ENCODE measurements at places on chromosomes 11 and 22.

DNA sequence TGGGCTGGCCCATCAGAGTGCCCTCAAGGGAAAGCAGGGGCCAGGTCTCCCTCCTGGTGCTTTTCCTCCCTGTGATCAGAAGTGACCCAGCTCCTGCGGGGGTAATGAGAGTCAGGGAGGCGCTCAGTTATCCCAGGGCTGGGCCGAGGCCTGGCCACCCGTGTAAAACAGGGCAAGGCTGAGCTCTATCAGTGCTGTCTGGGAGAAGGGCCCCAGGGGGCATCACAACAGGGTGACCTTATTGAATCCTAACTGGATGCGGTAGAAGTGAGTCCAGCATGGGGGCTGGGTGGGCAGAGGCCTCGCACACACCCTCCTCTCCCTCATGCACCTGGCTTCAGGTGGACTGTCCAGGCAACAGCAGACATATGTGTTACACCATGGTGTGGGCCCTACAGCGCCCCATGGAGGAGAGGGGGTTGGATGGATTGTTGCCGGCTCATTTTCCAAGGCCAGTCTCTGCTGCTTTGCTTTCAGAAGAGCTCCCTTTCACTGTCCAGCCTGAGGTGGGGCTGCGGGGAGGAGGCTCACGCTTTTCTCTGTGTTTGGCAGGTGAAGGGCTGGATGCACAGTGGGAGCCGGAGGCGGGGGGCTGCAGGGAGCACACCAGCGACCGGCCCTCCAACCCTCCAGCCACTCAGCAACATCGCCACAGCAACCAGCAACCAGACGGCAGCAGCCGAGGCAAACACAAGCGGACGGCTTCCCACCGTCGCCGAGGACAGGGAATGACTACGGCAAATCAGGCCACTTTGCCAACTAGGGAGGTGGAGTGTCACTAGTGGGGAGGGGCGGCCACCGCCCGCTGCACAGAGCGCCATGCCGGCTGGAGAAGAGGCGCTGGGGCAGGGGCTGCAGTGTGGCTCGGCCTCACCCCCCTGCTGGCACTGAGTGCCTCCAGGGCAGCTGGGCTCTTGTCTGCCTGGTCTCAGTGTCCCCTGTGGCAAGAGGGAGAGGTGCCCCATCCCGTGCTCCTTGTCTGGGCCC lies 24.7 kb downstream of the GNAZ start:
- DNase-seq = no peak

DNA sequence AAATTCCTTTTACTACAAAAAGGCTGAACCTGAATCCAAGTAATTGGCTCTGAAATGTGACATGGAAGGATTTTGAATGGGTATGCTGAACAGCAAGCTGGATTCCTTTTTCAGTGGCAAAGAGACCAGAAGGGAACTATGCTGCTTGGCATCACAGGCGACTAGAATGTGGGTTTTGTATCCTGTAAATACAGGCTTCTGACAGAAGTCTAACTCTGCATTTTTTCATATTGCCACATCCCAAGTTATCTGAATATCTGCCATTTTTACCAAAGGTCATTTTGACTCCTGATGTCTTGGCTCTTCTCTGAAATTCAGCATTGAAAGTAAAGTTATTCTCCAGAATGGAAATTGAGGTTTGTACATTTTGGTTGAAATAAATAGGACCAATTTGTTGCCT lies 145.7 kb downstream of the ARHGAP42 start:
- no peak for DNase-seq

DNA sequence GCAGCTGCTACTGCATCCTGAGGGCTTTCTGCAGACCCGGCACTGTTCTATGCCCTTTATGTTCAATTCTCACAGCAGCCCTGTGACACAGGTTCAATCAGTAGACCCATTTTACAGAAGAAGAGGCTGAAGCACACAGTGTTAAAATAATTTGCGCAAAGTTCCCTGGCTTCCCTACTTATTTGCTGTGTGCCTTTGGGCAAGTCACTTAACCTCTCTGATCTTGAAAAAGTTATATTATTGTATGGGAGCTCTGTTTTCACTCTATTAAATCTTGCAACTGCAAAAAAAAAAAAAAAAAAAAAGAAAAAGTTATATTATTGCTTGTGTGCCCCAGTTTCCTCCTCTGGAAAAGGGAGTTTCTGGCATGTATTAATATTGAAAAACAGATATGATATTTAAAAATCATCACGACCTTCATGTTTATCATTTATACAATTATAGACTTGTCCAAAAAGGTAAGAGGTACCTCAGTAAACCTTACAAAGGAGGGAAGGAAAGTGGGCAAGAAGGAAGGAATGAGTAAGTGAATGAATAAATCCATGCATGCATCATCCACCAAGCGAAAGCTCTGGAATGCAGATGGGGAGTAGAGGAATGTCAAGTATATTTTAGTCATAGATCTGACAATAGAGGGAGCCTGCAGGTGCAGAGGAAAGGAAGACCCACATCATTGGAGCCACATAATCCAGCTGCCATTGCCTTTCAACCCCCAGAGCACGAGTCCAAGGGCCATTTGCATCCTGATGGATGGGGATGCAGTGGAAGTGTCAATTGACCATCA lies 21.2 kb upstream of the ISX start:
- DNase-seq = no peak

GRCh38 chr22:20509344-20510047 lies 2.1 kb downstream of the MED15 start:
- DNase-seq = no peak

DNA sequence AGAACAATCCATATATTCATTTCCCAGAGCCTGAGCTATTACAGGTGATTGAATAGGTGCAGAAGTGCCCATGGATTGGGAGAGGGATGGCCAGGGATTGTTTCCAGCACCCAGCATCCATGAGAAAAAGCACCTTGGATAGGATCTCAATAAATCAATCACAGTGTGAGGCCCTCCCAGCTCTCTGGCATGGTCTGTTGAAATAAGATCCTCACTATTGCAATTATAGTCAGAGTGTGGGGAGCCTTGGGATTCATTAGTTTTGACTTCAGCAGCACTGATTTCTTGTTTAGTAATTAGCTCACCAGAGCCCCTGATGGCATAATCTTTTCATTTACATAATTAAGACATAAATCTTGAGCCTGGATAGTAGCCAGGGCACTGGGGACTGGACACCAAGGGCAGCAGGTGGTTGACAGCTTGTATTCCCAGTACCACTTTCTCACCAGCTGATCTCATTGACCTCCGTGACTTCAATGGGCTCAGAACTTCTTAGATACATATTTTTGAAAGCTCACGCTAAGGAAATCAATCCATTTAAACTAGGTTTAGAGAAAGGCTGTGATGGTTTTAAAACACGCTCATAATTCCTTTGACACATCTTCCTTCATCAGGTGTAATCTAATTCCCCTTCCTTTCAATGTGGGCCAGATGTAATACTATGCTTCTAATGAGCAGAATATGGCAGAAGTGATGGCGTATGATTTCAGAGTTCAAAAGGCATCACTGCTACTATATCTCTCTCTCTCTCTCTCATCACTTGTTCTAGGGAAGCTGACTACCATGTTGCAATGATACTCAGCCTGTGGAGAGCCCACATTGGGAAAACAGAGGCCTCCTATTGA lies 22.1 kb upstream of the DRD2 start:
- no peak for DNase-seq

DNA sequence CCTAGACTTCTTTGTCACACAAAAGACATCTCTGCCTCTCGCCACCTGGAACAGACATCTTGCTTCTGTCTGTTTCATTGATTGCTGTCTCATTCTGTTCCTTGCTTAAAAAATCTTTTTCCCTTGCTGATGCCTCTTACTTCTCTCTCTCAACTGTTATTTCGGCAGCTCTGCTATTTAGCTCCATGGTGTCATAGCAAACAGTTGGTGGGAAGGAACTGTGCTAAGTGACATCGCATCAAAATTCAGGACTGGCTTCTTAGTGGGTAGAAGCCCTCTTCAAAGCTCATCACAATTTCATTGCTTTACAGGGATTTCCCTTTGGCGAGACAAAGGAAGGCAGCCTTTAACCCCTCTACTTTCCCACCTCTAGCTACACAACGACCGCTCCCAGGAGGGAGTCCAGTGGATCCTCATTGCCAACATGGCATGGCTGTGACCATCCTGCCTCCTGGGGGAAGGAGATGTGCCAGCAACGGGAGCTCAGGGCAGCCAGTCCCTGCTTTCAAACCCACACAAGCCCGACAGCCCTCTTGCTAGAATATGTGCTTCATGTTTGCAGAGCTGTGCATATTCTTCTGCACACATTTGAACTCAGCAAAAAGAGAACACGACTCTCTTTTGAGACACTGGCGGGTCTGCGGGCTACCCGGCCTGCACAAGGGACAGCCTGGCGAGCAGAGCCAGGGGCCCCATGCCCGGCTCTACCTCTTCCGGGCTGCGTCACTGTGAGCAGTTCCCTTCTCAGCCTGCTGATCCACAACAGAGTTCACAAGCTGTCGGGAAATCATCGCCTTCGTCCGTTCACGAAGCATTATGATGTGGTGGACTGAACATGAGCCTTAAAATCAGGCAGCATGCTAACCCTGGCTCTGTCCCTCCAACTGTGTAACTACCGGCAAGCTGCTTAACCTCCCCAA lies 51.1 kb upstream of the JAM3 start:
- DNase-seq = no peak

DNA sequence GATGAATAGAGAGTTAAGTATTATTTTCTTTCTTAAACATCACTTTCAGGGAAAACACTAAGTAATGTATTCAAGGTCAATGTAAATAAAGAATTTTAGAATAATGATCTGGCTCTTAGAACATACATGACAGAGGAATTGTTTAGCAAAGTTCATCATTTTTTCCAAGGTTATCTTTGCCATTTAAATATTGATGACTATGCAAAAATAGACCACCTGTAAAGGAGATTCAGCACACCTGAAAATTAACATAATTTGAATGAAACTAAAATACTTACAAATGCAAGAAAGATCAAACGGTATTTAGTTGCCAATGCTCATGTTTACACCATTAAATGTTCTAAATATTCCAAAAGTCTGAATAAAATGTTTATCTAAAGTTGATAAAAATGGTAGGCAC lies 782.6 kb upstream of the CHORDC1 start:
- DNase-seq = no peak

DNA sequence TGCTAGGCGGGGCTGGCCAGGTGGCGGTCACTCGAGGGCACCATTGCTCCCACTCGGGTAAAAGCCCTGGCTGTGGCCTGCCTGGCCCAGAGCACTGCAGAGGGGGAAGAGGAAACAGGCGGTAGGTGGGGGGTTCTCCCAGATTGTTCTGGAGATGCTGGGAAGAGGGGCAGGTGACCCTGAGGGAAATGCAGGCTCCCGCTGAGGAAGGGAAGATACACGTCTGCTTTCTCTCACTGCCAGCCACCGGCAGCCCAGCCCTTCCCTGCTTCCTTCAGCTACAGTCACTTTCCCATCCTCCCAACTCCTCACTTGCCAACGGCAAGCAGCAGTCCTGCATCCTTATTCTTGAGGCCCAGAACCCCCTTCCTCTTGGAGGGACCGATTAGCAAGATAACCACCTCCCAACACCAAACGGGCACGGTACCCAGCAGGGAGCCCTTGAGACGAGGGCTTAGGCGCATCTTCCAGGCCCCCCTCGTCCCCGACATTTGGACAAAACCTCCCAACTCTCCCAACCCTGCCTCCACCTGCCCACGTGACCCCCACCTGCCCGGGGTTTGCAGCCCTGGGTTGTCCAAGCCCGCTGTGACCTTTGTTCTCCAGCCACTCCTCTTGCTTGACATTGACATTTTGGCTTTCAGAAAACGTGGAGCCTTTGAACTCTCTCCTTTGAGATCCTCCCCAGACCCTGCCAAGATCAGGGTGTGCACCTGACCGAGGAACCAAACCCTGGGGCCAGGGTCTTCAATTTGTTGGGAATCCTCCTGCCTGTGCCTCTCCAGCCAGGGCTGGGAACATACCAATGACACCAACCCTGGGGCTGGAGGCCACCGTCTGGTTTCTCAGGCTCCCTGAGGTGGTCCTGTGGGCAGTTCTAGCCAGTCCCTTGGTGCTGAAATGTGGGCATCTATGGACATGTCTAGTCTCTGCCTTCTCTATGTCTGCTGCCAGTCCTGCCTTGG lies 48.8 kb upstream of the TTLL12 start:
- DNase-seq = no peak

DNA sequence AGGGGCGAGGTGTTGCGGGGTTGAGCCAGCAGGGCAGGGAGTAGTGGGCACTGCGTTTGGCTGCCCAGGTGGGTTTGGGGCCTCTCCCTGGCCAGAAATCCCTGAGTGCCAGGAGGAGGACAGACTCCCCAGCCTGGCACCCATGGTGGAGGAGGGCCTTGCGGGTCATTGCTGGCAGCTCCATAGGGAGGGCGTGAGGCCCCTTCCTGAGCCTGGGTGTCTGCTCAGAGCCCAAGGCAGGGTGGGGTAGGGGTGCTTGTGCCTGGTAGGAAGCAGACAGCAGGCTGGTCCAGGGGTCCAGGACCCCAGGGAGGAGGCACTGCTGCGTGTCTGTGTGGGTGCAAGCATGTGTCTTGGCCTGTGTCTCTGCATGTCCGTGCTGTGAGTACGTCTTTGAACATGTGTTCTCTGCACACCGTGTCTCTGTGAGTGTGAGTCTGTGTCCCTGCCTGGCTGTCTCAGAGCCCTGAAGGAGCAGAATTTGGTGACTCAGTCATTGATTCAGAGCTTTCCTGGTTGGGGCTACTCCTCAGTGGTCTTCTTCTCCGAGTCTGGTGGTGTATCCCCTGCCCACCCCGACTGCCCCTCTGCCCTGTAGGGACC lies 3.9 kb downstream of the TSPAN4 start:
- DNase-seq = no peak

GRCh38 chr11:59157433-59157832 lies 14.5 kb upstream of the DTX4 start:
- no peak for DNase-seq

DNA sequence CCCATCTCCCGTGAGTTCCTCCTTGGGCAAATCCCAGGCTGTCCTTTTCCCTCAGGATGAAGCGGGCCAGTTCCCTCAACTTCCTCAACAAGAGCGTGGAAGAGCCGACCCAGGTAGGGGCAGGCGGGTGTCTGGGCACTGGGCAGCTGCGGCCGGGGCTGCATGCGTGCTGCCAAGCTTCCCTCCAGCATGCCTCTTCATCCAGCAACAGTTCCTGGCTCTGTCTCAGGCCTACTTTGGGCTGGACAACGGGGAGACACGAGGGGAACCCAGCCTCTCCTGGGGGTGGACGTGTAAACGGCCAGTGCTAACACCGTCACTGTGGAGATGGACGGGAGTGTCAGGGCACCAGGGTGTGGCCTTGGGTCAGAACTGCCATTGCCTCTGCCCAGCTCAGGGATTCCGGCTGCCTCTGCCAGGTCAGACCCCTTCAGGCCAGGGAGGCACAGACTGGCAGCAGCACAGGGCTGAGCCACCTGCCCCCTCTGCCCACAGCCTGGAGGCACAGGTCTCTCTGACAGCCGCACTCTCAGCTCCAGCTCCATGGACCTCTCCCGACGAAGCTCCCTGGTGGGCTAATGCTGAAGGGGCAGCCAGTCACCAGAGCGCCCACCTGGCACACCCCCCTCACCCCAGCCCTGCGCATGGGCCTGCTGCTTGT lies 1.9 kb upstream of the RAB1B start:
- no peak for DNase-seq

DNA sequence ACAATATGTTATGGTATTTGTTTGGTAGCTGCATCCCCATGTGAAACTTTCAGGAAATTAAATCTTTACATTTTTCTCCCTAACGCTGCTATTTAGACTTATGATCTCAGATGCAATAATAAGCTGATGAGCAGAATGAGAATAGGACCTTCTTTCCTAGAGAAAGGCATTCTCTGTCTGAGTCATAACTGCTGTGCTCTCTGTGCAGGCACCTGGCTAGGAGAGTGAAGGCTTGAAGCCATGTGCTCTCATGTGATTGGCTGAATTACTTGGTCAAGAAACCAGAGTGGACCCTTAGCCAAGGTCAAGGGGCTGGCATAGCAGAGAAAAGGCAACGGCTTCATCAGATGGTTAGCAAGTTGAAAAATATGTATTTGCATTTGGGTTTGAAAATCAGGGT lies 185.0 kb downstream of the ADAMTS15 start:
- DNase-seq = no peak

GRCh38 chr11:45180179-45180847 lies 33.9 kb downstream of the PRDM11 start:
- no peak for DNase-seq
